ENCODE measurements at places on chromosomes 16 and 17.

- no peak for DNase-seq
These were observed 59.8 kb downstream of the PIPOX start for GRCh38 chr17:29102741-29103181.

- DNase-seq, result no peak
These were observed 13.6 kb downstream of the LGALS9 start for GRCh38 chr17:27644586-27644985.

DNA sequence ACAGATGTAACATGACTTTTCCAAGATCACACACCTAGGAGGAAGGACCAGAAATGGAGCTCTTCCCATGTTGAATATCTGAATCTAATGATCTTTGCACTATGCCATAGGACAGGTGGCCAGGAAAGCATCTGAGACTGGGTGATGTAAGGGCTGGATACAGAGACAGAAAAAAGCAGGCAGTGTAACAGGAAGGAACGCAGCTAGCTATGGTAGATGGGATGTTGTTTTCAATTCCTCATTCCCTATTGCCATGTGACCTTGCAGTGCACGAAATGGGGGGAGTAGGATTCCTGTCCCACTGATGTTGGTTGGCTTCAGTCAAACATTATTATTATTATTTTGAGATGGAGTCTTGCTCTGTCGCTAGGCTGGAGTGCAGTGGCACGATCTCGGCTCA is 3.7 kb upstream of the NPIPB15 start:
- no peak for DNase-seq

GRCh38 chr17:49106321-49107210 is 26.0 kb upstream of the B4GALNT2 start:
- no peak for DNase-seq
